ENCODE measurements at places on chromosomes 3 and 15.

DNA sequence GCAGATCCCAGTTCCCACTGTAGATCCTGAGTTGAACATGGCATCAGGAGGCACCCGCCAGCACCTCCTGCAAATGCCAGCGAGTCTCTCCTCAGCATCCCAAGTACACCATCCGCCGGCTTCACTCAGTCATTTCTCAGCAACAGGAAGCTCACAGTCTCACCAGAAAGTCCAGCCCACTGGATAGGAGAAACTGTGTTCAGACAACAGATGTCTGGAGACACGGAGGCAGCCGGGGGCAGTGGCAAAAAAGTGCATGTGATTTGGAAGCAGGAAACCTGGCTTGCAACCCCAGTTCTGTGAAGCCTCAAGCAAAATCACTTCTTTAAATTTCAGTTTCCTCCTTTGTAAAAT lies 68.7 kb downstream of the SRGAP3 start:
- no peak for DNase-seq

DNA sequence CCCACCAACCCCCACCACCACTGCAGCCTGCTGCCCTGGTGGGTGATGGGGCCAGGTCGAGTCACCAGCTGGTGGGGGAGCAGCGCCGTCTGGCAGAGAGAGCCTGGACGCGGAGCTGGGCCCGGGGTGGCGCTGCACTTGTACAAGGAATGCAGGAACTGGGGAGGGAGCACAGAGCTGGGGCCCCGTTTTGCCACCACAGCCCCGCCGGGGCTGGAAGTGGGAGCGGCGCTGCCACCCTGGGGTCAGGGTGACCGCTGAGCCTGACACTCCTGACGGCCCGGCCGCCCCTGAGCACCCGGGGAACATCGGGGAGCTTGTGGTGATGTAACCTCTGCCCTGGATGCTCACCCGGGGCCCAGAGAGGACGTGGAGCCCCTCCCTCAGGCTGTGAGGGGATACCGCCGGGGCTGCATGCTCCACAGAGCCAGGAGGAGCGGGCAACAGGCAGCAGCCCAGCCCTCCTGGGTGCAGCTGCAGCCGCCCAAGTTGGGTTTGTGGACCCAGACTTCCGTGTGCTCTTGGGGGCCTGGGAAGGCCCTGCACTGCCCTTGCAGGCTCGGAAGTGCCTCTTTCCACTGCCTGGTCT lies 32.6 kb upstream of the IREB2 start:
- DNase-seq = no peak

DNA sequence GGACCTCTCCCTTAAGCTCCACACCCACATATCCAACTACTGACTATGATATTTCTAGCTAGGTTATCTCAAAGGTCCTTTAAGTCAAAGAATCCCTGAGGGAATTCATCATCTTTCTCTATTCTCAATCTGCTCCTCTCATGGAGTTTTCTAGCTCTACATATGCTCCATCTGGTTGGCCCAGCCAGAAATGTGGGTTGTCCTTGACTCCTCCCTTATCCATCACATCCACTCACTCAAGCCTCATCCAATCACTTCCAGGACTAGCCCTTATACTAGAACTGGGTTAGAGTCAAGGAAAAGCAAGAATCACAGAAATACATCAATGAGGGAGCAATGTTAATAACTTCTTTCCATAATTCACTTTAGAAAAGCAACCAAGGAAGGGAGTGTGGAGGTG lies 45.4 kb downstream of the ZNF106 start:
- DNase-seq = no peak

GRCh38 chr3:170867143-170867937 lies 2.7 kb downstream of the RPL22L1 start:
- no peak for DNase-seq

- peak; percentile 81 for DNase-seq
These were observed at the start of gene ABHD14A for GRCh38 chr3:51974963-51975851. Gene ABHD14A, plus strand, starts transcription at chr3:51975064. Its CDS starts 72 bp downstream, at chr3:51975136.

DNA sequence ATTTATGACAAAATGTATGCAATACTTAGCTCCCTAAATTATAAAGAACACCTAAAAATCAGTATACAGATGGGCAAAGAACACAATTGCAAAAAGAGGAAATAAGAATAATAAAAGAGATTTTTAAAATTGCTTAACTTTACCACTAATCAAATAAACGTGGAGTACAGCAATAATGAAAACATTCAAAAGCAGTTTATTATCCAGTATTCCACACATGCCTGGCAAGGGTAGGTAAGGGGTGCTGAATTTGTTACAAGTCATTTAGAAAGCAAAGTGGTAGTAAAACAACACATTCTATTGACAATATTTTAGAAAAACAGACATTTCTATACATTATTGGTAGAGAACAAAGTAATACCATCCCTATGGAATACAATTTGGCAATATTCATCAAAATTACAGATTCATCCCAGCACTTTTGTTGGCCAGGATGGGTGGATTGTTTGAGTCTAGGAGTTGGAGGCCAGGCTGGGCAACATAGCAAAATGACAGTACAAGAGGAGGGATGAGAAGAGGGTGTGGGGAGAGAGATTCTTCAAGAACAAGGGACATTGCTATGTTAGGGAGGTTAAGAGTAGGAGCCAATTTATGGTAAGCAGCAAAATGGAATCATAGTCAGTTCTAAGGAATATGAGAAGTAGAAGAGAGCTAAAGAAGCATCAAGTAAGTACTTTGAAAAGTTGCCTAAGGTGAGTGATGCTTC lies 3.7 kb upstream of the ACKR4 start:
- DNase-seq = no peak
